ENCODE measurements at places on chromosomes 3 and 15. TPM values are rescaled to one million over a fixed set of nuclear protein-coding genes. Genes with fewer than 3 reads are reported as not detected.
A peak's percentile ranks its signal among the peaks of the same experiment; 100 is the strongest.

- peaks cover 96% of the 10 kb centered on the region for H3K27me3 ChIP-seq
- DNase-seq, result no peak
- no peaks in the 10 kb centered on the region for H3K4me1 ChIP-seq
- no peak overlapping the region for H3K4me3 ChIP-seq
Observed at GRCh38 chr15:59999612-60000112, 4.4 kb upstream of the FOXB1 start.

FAM81A gene
- not detected for total RNA-seq

DNA sequence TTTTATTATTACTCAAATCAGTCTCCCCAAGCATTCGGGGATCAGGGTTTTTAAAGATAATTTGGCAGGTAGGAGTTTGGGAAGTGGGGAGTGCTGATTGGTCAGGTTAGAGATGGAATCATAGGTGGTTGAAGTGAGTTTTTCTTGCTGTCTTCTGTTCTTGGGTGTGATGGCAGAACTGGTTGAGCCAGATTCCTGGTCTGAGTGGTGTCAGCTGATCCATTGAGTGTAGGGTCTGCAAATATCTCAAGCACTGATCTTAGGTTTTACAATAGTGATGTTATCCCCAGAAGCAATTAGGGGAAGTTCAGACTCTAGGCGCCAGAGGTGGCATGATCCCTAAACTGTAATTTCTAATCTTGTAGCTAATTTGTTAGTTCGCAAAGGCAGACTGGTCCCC is 20.6 kb upstream of the TRANK1 start:
- H3K27me3 ChIP-seq, result no peaks in the 10 kb centered on the region
- H3K4me1 ChIP-seq, result peaks cover 3% of the 10 kb centered on the region
- H3K27ac ChIP-seq, result no peak overlapping the region
- no peak overlapping the region for H3K4me3 ChIP-seq
- no peak for DNase-seq

DNA sequence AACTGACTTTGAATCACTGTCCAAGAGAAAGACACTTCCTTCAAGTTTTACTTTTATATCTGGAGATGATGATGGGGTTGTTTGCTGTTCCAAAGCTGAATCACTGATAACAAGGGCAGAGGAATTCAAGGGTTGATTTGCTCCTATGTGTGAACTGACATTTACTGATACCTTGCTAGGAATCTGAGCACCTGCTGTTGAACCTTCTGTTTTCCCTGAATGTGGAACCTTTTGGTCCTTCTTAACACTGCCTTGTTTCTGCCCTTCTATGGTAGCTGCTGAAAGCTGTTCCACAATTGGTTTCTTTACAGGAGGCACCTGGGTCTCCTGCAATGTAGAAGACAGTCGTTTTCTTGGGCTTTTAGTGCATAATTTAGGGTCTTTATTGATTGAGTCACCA is 102.0 kb upstream of the NEDD4 start:
- H3K36me3 ChIP-seq, result peaks cover 35% of the 10 kb centered on the region
- H3K27ac ChIP-seq, result no peak overlapping the region
- no peak for DNase-seq
- no peak overlapping the region for H3K4me3 ChIP-seq
- H3K27me3 ChIP-seq, result no peaks in the 10 kb centered on the region

CACNA2D2 gene
- total RNA-seq, result not detected

DNA sequence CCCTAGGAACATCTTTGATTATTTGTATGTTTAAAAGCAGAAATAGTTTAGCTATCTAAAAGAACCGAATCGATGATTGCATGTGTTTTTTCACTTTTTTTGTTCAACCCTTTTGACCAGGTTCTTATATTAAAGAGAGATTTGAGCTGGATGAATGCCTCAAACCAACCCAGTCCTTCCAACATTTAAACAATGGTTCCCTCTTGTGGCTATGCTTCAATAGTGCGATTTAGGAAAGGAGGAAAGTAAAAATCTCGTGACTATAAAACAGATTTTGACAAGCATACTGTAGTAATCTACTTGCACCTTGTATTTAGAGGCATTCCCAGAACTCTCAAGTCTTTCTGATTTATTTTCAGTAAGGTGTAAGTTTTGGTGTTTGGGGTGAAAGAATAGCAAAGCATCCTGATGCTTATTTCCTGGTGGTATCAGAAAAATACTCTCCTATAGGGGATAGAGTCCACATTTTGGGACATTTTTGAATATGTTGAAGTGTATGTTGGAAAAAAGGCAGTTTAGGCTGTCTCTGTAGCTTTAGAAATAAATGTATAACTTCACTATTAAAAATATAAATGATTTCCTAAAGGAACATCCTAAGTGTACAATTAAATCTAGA is 159.6 kb upstream of the KCNH8 start:
- H3K27ac ChIP-seq, result no peak overlapping the region
- no peak overlapping the region for H3K4me3 ChIP-seq

GRCh38 chr3:127363171-127363570 is 75.3 kb upstream of the PRR20G start:
- H3K4me1 ChIP-seq, result no peaks in the 10 kb centered on the region
- peaks cover under 1% of the 10 kb centered on the region for H3K27me3 ChIP-seq
- DNase-seq, result no peak
- no peaks in the 10 kb centered on the region for H3K36me3 ChIP-seq
- no peak overlapping the region for H3K4me3 ChIP-seq
- no peak overlapping the region for H3K27ac ChIP-seq

DNA sequence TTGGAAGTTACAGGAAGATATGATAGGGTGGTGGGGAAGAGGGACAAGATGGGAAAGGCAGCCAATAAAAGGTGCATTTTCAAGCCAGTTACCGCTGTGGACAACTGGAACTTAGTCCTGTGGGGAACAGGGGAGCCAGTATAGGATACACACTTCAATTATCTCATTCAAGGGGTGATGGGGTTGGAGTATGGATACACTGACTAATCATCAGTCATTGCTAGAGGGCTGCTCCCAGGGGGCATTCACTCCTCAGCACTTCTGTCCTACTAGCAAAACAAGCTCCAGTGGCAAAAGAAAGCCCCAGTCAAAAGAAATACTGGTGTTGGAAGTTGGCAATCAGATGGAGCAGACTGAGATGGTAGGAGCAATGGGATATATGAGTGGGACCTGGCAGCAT is 183.4 kb upstream of the GADL1 start:
- H3K27me3 ChIP-seq, result no peaks in the 10 kb centered on the region
- H3K27ac ChIP-seq, result no peak overlapping the region
- H3K4me1 ChIP-seq, result peaks cover 7% of the 10 kb centered on the region
- H3K4me3 ChIP-seq, result no peak overlapping the region

DNA sequence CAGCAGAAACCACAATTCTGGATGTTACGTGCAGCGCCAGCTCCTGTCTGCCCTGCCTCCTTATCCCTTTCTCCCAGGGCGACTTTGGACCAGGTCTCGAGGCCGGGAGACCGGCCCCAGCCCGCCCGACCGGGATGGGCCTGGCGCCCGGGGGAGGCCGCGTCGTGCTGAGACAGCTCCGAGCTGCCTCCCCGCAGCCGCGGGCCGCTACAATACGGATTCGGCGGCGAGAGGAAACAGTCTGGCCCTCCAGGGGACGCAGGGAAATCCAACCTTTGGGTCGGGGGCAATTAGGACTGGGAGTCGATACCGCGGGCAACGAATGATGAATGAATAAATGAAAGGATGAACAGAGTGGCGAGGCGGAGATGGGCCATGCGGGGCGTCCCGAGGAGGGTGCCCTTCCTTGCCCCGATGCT is 537 bp downstream of the GRAMD2A start:
- no peaks in the 10 kb centered on the region for H3K27me3 ChIP-seq
- H3K4me1 ChIP-seq, result no peaks in the 10 kb centered on the region
- peaks cover 39% of the 10 kb centered on the region for H3K36me3 ChIP-seq
- H3K27ac ChIP-seq, result no peak overlapping the region
- H3K4me3 ChIP-seq, result peak overlapping the region; percentile 25

GRCh38 chr15:43150191-43150929 is 17.0 kb downstream of the TMEM62 start:
- peak; percentile 98 for DNase-seq
- no peak overlapping the region for H3K4me3 ChIP-seq
- peak overlapping the region; percentile 47 for H3K27ac ChIP-seq
- peaks cover 2% of the 10 kb centered on the region for H3K4me1 ChIP-seq
- no peaks in the 10 kb centered on the region for H3K27me3 ChIP-seq

C3orf70 gene
- 1.8 TPM for total RNA-seq

DNA sequence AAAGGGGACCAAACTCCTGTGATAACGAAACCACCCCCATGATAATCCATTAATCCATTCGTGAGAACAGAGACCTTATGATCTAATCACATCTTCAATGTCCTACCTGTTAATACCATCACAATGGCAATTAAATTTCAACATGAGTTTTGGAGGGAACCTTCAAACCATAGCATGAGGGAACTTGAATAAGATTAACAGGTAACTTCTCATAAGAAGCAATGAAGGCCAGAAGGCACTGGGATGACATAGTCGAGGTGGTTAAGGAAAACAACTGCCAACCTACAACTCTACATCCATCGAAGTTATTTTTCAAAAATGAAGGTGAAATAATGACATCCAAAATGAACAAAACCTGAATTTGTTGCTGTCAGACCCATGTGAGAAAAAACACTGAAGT is 478.9 kb downstream of the EDEM1 start:
- H3K27me3 ChIP-seq, result no peaks in the 10 kb centered on the region
- no peak overlapping the region for H3K4me3 ChIP-seq
- no peak for DNase-seq
- H3K36me3 ChIP-seq, result no peaks in the 10 kb centered on the region

SSUH2 gene
- under 0.01 TPM for total RNA-seq

DNA sequence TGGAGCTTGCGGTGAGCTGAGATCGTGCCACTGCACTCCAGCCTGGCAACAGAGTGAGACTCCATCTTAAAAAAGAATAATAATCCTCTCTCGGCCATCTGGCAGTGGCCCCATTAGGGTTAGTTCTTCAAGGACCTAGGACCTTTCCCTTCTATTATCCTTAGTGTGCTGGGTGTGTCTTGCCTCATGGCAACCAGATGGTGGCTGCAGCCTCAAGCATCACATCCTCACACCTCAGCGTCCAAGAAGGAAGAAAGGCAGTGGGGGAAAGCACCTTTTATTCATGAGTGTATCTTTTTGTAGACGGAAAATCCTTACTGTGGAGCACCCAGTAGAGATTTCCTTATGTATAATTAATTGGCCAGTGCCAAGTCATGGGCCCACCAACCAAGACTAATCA is 42.7 kb upstream of the TFRC start:
- peaks cover 17% of the 10 kb centered on the region for H3K27me3 ChIP-seq
- H3K27ac ChIP-seq, result no peak overlapping the region
- H3K4me1 ChIP-seq, result peaks cover 2% of the 10 kb centered on the region
- H3K36me3 ChIP-seq, result no peaks in the 10 kb centered on the region

DNA sequence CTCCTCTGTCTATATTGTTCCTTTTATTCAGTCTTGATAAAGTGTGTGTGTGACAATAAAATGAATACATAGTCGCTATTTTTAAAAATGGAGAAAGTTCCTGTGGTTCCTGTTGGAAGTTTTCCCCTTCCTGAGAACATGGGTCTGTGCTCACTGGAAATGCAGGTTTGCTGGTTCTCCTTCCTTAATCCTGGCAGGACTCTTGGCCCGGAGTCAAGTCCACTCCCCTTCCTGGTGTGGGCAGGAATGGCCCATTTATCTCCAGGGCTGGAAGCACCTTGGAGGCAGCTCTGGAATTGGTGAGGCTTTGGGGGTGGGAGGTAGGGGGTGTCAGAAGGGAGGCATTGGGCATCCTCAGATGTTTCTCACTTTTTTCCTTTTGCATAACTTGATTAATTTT is 30.1 kb downstream of the FOXL2 start:
- H3K27ac ChIP-seq, result no peak overlapping the region
- no peak for DNase-seq
- no peak overlapping the region for H3K4me3 ChIP-seq
- H3K36me3 ChIP-seq, result no peaks in the 10 kb centered on the region

- no peaks in the 10 kb centered on the region for H3K36me3 ChIP-seq
- no peak overlapping the region for H3K27ac ChIP-seq
- no peaks in the 10 kb centered on the region for H3K27me3 ChIP-seq
- H3K4me1 ChIP-seq, result no peaks in the 10 kb centered on the region
- no peak for DNase-seq
Observed at GRCh38 chr3:162742159-162742717, 1245.6 kb downstream of the OTOL1 start.

- H3K27me3 ChIP-seq, result no peaks in the 10 kb centered on the region
- H3K36me3 ChIP-seq, result no peaks in the 10 kb centered on the region
- H3K4me1 ChIP-seq, result no peaks in the 10 kb centered on the region
- H3K27ac ChIP-seq, result no peak overlapping the region
- DNase-seq, result peak; percentile 11
- H3K4me3 ChIP-seq, result no peak overlapping the region
Observed at GRCh38 chr15:42331235-42331634, 28.1 kb upstream of the CAPN3 start.

DNA sequence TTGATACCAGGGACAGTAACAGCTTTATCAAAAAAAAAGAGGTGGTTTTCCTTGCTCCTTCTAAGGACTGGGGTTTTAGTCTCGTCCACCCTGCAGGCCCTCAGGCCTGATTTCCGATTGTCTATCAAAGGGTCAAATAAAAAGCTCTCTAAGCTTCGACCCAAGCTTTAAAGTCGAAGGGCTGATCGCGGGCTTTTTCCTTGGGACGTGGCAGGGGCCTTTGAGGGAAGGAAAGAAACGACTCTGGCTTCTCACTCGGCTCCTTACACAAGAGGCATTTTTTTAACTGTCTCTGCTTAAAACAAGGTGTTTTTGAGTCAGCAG is 354 bp upstream of the KLHL24 start:
- no peaks in the 10 kb centered on the region for H3K4me1 ChIP-seq
- H3K27me3 ChIP-seq, result no peaks in the 10 kb centered on the region
- peak overlapping the region; percentile 85 for H3K4me3 ChIP-seq
- no peak for DNase-seq
- H3K36me3 ChIP-seq, result no peaks in the 10 kb centered on the region

GRCh38 chr3:160279657-160280056 is 54.4 kb downstream of the C3orf80 start:
- no peak overlapping the region for H3K27ac ChIP-seq
- peaks cover 3% of the 10 kb centered on the region for H3K36me3 ChIP-seq
- H3K4me1 ChIP-seq, result no peaks in the 10 kb centered on the region
- H3K27me3 ChIP-seq, result no peaks in the 10 kb centered on the region
- no peak for DNase-seq
- no peak overlapping the region for H3K4me3 ChIP-seq

- H3K4me1 ChIP-seq, result no peaks in the 10 kb centered on the region
- H3K27me3 ChIP-seq, result peaks cover 18% of the 10 kb centered on the region
- no peak overlapping the region for H3K27ac ChIP-seq
- no peak overlapping the region for H3K4me3 ChIP-seq
- peak; percentile 23 for DNase-seq
Observed at GRCh38 chr15:33737687-33738601, 230.4 kb upstream of the CHRM5 start.

GRCh38 chr15:50186752-50187151 is 4.8 kb downstream of the SLC27A2 start:
- H3K27ac ChIP-seq, result no peak overlapping the region
- H3K4me3 ChIP-seq, result no peak overlapping the region
- no peak for DNase-seq
- peaks cover 3% of the 10 kb centered on the region for H3K4me1 ChIP-seq
- H3K27me3 ChIP-seq, result peaks cover 29% of the 10 kb centered on the region

DNA sequence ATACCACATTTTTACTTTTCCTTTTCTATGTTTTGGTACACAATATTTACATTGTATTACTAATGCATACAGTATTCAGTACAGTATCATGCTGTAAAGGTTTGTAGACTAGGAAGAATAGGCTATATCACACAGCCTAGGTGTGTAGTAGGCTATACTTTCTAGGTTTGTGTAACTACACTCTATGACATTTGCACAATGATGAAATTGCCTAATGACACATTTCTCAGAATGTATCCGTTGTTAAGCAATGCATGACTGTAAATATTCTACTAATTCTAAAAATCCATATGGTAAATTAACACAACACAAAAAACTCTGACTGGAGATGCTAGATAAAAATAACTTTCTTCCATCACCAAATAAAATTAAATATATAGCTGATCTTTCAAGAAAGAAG is 16.2 kb downstream of the NEDD4 start:
- no peak overlapping the region for H3K27ac ChIP-seq
- H3K27me3 ChIP-seq, result no peaks in the 10 kb centered on the region
- DNase-seq, result no peak
- no peak overlapping the region for H3K4me3 ChIP-seq
- no peaks in the 10 kb centered on the region for H3K4me1 ChIP-seq
